Glomerular endothelial cell (primary cell): ENCODE measurements at places on chromosomes 1 and 21. TPM values are rescaled to one million over a fixed set of nuclear protein-coding genes. Genes with fewer than 3 reads are reported as not detected.

SIK1 gene
- 0.34 and 14.8 TPM in 2 replicates for total RNA-seq

ST6GALNAC5 gene
- total RNA-seq = 0.29 TPM in 1 of 2 replicates, not detected in the other

HAO2 gene
- total RNA-seq = not detected in 2 replicates

SERPINC1 gene
- total RNA-seq = 0.18 TPM in 1 of 2 replicates, not detected in the other

TTC13 gene
- 12.9 and 19.7 TPM in 2 replicates for total RNA-seq

MRPS6 gene
- 24.6 and 26.4 TPM in 2 replicates for total RNA-seq

LAMC2 gene
- total RNA-seq = 132 and 173 TPM in 2 replicates

CA6 gene
- total RNA-seq = not detected in 2 replicates

TTC22 gene
- not detected in 2 replicates for total RNA-seq
